ENCODE measurements at places on chromosomes 2 and 18. TPM values are rescaled to one million over a fixed set of nuclear protein-coding genes. Genes with fewer than 3 reads are reported as not detected.
A peak's percentile ranks its signal among the peaks of the same experiment; 100 is the strongest.

The GEN1 gene
- 28.2 TPM for total RNA-seq

- H3K27me3 ChIP-seq = no peaks in the 10 kb centered on the region
- DNase-seq = peak; percentile 59
- H3K36me3 ChIP-seq = peaks cover 18% of the 10 kb centered on the region
- H3K4me1 ChIP-seq = no peaks in the 10 kb centered on the region
These were observed 79.8 kb downstream of the CCDC150 start for GRCh38 chr2:196719110-196719872.

The FSIP2 gene
- total RNA-seq = 0.04 TPM

DNA sequence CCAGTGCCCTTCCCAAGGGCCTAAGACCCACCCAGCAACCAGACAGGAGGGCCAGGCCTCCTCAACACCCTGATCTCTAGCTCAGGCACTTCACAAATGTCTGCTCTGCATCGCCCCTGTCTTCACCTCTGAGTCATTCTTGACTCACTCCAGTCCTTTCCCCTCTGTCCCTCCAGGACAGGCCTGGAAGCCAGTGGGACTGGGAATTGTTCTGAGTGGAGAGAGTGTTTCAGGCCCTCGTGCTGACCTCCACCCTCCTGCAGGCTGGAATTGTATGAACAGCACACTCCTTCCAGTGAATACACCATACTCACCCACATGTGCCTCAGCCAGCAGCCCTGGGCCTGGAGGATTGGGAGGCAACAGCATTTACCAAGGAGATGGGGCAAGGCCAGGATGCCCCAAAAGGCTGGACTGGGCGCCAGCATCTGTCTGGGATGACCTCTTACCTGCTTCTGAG lies 304.2 kb downstream of the CYP26B1 start:
- no peaks in the 10 kb centered on the region for H3K4me1 ChIP-seq
- H3K27ac ChIP-seq = no peak overlapping the region
- DNase-seq = no peak
- no peaks in the 10 kb centered on the region for H3K36me3 ChIP-seq
- H3K27me3 ChIP-seq = no peaks in the 10 kb centered on the region
- no peak overlapping the region for H3K4me3 ChIP-seq

- no peaks in the 10 kb centered on the region for H3K27me3 ChIP-seq
- H3K36me3 ChIP-seq = peaks cover 2% of the 10 kb centered on the region
- no peak overlapping the region for H3K27ac ChIP-seq
- H3K4me3 ChIP-seq = no peak overlapping the region
- DNase-seq = no peak
These were observed 110.6 kb upstream of the RIOK3 start for GRCh38 chr18:23342506-23342905.

- H3K27me3 ChIP-seq = peaks cover 34% of the 10 kb centered on the region
- H3K36me3 ChIP-seq = no peaks in the 10 kb centered on the region
- no peaks in the 10 kb centered on the region for H3K4me1 ChIP-seq
- H3K4me3 ChIP-seq = no peak overlapping the region
These were observed 63.7 kb downstream of the EDAR start for GRCh38 chr2:108925286-108925685.

DNA sequence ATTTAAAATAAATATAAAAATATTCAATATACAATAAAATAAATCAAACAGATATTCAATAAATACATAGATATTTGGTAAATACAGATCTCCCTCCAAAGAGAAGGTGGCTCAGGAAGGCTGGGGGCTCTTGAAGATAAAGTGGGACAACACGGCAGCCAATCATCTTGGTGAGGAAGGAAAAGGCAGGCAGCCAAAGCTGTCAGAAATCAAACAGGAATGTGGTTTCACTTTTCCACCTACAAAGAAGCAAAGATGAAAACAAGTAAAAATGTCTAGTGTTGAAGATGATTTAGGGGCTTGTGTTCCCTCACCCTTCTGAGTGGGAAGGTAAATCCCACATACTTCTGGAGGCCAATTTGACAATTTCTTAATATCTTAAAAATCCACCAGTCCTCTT lies 85.7 kb downstream of the B3GNT2 start:
- no peaks in the 10 kb centered on the region for H3K36me3 ChIP-seq
- no peaks in the 10 kb centered on the region for H3K4me1 ChIP-seq
- no peaks in the 10 kb centered on the region for H3K27me3 ChIP-seq
- DNase-seq = no peak
- H3K27ac ChIP-seq = no peak overlapping the region

DNA sequence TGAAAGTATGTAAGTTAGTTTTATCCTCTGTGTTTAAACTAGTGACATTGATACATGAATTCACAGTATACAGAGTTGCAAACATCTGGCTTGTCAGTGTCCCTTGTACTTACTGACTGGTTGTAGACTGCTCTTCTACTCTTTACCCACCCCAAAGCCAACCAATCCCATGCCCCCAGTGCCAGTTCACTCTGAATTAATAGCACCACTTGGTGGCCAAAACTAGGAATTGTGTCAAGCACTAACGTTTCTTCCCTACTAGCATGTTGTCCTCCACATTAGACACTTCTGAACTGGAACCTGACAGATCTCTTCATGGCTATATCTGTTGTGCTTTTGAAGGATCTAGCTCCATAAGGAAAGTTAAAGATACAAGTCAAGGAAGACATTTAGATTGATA lies 27.2 kb upstream of the OTX1 start:
- no peaks in the 10 kb centered on the region for H3K36me3 ChIP-seq
- H3K27ac ChIP-seq = no peak overlapping the region
- no peaks in the 10 kb centered on the region for H3K27me3 ChIP-seq
- no peaks in the 10 kb centered on the region for H3K4me1 ChIP-seq
- peak; percentile 40 for DNase-seq
- no peak overlapping the region for H3K4me3 ChIP-seq

The PUM2 gene
- total RNA-seq = 53.3 TPM

DNA sequence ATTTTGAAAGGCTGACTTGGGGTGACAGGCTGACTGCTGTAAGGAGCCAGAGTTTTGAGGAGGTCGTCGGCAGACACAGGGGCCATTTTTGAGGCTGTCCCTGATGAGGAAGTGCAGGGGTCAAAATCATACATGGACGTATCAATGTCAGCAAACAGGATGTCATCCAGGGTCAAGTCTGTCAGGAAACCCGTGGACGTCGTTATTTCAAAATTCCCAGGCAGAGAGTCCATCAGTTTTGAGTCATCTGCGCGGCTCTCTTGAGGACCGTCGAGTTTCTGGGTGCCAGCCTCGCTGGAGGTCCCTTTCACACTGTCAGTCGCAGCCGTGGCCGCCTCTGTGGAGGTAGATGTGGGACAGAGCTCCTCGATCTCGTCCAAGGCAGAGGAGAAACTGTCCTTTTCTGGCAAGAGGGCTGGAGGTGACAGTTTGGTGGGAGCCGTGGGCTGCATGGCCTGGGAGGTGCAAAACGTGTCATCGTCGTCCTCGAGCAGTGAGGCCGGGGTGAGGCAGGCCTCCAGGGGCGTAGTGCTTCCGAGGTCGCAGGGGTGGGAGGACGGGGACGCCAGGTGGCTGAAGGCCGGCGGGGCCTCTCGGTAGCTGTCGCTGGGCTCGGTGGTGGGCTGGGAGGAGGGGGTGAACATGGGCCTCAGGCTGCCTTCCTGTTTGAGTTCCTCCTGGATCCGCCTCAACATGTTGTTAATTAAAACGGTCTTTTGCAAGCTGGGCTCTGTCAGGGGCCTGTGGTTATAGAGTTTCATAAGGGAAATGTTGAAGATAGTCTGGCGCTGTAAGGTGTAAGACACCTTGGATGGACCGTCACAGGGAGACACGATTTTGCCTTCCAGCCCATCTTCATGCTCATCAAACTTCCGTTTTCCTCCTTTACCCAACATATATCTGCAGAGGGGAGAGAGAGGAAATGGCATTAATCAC lies 17.5 kb downstream of the SERTAD2 start:
- H3K36me3 ChIP-seq = peaks cover 74% of the 10 kb centered on the region
- H3K27me3 ChIP-seq = no peaks in the 10 kb centered on the region
- peaks cover 17% of the 10 kb centered on the region for H3K4me1 ChIP-seq

- no peaks in the 10 kb centered on the region for H3K36me3 ChIP-seq
- peaks cover 25% of the 10 kb centered on the region for H3K4me1 ChIP-seq
- no peak overlapping the region for H3K27ac ChIP-seq
- DNase-seq = no peak
- H3K27me3 ChIP-seq = no peaks in the 10 kb centered on the region
- H3K4me3 ChIP-seq = no peak overlapping the region
These were observed 66.3 kb upstream of the GATA6 start for GRCh38 chr18:22102953-22103646.

- no peak overlapping the region for H3K4me3 ChIP-seq
- no peaks in the 10 kb centered on the region for H3K4me1 ChIP-seq
- no peak for DNase-seq
- H3K36me3 ChIP-seq = no peaks in the 10 kb centered on the region
- H3K27me3 ChIP-seq = no peaks in the 10 kb centered on the region
These were observed 22.1 kb upstream of the PXDN start for GRCh38 chr2:1766425-1766824.
